ENCODE measurements at places on chromosomes 2 and 18. TPM values are rescaled to one million over a fixed set of nuclear protein-coding genes. Genes with fewer than 3 reads are reported as not detected.

NDUFV2 gene
- total RNA-seq = 314 TPM

TMEM198 gene
- total RNA-seq = 3.4 TPM

UGT1A3 gene
- total RNA-seq = not detected

PLEK gene
- total RNA-seq = 6.6 TPM

DNMT3A gene
- 20.2 TPM for total RNA-seq

ZNF804A gene
- total RNA-seq = not detected

ORMDL1 gene
- total RNA-seq = 31.5 TPM

SLC4A3 gene
- 445 TPM for total RNA-seq

ARHGAP28 gene
- 6.1 TPM for total RNA-seq

RTP5 gene
- total RNA-seq = not detected

IL1B gene
- 0.14 TPM for total RNA-seq

TTC21B gene
- 16.4 TPM for total RNA-seq

GRHL1 gene
- total RNA-seq = 2.5 TPM

EN1 gene
- not detected for total RNA-seq

FKBP7 gene
- total RNA-seq = 13.1 TPM

FAM110C gene
- total RNA-seq = 6.9 TPM
